ENCODE measurements at places on chromosomes 1 and 21.

- no peak for DNase-seq
Measured at GRCh38 chr1:1781526-1781903, 3.2 kb upstream of the NADK start.

- DNase-seq: no peak
Measured at GRCh38 chr21:24276204-24276603, 1331.1 kb downstream of the MRPL39 start.

DNA sequence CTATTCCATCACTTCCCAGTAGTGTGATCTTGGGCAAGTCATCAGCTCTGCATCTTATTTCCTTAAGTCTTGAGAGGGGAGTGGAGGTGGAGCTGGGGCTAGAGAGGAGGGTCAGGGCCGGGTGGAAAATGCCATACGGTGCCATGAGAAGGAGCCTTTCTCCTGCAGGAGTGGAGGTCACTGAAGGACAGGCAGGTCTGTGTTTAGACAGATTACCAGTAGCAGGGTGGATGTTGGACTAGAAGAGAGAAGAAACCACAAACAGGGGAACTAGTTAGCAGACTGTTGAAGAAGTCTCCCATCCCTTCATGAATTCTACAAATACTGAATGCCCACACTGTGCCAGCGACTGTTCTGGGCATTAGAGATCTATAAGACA is 13.9 kb upstream of the CPT2 start:
- DNase-seq: no peak

DNA sequence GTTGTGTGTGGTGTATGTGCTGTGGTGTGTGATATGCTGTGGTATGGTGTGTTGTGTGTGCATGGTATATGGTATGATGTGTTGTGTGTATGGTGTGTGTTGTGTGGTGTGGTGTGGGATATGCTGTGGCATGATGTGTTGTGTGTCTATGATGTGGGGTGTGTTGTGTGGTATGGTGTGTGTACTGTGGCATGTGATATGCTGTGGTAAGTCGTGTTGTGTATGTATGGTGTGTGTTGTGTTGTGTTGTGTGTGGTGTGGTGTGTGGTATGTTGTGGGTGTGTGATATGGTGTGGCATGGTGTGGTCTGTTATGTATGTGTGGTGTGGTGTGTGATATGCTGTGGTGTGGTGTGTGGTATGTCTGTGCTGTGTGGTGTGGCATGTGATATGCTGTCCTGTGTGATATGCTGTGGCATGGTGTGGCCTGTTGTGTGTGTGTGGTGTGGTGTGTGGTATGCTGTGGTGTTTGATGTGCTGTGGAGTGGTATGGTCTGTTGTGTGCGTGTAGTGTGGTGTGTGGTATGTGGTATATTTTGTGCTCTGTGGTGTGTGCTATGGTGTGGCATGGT is 318.0 kb downstream of the PTPRU start:
- DNase-seq: no peak

GRCh38 chr1:113136476-113136875 is 63.5 kb downstream of the LRIG2 start:
- no peak for DNase-seq

DNA sequence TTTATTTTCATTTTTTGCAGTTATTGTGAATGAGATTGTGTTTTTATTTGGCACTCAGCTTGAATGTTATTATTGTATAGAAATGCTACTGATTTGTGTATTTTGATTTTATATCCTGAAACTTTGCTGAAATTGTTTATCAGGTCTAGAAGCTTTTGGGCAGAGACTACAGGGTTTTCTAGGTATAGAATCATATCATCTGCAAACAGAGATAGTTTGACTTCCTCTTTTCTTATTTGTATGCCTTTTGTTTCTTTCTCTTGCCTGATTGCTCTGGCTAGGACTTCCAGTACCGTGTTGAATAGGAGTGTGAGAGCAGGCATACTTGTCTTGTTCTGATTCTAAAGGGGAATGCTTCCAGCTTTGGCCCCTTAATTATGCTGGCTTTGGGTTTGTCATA is 27.3 kb downstream of the ZNF691 start:
- DNase-seq: no peak

- no peak for DNase-seq
Measured at GRCh38 chr21:31659286-31659535, 282 bp upstream of the SOD1 start.

All from activated CD8-positive, alpha-beta memory T cell treated with anti-CD3 and anti-CD28 coated beads for 1 hour (primary cell).